Right kidney (tissue), 9 donors: ENCODE measurements at places on chromosomes 4 and X.

DNA sequence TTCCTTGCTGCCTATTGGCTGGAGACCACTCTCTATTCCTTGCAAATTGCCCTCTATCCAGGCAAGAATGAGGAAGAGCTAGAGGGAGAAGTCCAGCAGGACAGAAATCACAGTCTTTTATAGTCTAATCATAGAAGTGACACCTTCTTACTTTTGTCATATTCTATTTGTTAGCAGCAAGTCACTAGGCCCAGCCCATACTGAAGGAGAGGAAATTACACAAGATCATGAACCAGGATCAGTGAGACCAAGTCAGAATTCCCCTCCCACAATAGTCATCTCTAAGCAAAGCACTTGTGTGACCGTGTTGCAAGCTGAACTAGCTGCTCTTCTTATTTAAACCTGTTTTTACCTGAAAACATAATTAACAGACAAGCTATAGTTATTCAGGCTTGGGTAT is 317.7 kb downstream of the INPP4B start:
- no peak for DNase-seq

- DNase-seq, result no peak
Observed at GRCh38 chr4:48944252-48944651, 37.7 kb upstream of the OCIAD2 start.

DNA sequence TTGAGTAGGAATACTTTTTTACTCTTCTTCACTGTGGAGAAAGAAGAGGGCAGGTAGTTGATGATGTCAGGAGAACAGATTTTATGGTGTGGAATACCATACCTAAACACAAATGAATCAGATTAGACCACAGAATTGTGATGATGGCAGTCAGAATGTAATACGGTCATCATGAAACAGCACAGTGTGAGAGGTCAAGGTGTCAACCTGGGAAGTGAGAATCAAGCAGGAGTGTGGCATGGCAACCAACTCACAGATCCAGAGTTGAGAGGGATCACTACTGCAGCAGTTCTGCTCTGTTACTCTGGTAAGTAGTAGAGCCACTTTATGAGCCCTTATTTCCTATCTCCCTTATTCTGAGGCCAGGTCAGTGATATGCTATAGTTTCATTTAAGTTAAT is 27.7 kb downstream of the METTL14 start:
- no peak for DNase-seq

- no peak for DNase-seq
Observed at GRCh38 chr4:76307660-76308014, 1.1 kb downstream of the STBD1 start.

DNA sequence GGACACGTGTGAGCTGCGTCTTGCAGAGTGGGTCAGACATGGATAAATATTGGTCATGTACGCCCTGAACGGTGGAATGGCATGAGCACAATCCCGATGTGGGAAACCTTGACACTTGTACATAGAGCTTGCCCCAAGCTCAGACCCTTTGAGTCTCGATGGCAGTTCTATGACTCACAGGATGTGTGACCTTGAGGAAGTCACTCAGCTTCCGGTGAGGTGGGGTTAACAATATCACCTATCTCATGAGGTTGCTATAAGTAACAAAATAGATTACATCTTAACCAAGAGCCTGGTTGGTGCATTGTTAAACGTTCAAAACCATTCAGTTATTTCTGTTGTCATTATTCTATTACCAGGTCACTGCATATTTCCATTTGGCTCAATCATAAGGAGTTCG is 109.1 kb upstream of the TBL1X start:
- DNase-seq, result no peak
